Stimulated activated CD4-positive, alpha-beta T cell treated with anti-CD3 and anti-CD28 coated beads, Interleukin-1b, Interleukin-23, amount 100 ng/mL, for 1 hour (primary cell): ENCODE measurements at places on chromosomes 5 and 9.

DNA sequence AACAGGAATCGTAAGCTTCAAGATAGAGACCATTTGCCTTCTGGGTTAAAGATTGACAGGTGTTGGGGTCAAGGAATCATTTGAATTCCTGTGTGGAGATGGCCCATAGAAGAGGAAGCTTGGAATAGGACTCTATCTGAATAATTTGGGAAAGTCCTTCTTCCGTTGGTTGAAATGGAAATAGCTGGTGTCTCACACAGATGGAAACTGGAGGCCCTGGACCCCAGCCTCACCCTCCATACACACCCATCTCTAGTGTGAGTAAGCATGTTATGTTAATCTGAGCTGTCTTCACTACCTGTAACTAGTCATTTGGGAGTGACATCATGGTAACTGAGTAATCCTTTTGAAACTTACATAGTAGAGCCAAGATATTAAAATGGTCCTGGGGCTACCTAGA is 184.4 kb downstream of the CD180 start:
- no peak for DNase-seq

GRCh38 chr5:139088024-139088423 is 110.1 kb downstream of the SIL1 start:
- DNase-seq = no peak

GRCh38 chr9:116697887-116698286 is 10.8 kb downstream of the TRIM32 start:
- DNase-seq = no peak

DNA sequence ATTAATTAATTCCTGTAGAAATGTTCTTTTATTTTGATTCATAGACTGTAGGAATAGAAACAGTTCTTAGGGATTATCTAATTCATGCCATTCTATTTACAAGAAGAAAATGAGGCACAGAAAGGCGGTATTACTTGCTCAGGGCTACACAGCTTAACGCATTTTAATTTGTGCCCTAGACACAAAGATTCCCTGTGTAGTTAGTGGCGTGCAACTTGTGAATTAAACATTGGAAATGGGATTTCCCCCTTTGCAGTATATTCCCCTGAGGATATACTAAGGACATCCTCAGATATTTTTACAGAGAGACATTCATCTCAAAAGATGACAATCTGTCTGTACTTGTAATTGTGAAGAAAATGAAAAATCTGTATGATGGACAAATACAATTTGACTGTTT is 108.1 kb downstream of the SGCD start:
- DNase-seq = no peak

DNA sequence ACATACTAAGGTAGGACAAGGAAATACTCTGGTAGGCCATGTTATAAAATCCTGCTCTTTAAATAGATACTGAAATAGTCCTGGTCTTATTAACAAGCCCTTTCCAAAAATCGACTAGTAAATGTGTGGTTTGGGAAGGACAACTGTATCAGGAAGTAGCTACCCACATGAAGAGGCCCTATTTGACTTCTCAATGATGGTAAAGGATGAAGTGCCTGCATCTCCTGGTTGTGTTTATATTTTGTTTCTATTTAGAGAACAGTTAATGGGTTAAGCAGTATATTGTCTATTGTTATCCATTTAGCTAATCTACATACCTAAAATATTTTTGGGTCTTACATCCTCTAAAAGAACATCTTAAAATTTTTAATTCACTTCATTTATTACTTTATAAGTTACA is 12.5 kb downstream of the GDF9 start:
- DNase-seq = no peak

DNA sequence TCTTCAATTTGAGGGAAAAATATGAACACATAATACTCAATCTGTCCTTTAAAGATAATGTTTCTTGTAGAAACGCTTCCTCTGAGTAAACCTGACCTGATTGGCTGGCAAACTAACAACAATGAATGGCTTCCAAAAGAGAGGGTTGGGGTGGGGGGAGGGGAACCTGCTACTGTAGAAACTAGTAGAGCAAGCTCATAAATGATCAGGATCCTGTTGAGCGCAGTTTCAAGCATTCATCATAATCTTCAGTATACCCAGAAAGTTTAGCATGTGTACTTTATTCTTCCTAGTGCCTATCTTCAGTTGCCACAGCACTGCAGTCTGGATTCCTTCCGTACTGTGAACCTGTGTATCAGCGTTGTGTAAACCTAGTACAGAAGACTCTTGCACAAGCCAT is 63.0 kb upstream of the FCHO2 start:
- no peak for DNase-seq

DNA sequence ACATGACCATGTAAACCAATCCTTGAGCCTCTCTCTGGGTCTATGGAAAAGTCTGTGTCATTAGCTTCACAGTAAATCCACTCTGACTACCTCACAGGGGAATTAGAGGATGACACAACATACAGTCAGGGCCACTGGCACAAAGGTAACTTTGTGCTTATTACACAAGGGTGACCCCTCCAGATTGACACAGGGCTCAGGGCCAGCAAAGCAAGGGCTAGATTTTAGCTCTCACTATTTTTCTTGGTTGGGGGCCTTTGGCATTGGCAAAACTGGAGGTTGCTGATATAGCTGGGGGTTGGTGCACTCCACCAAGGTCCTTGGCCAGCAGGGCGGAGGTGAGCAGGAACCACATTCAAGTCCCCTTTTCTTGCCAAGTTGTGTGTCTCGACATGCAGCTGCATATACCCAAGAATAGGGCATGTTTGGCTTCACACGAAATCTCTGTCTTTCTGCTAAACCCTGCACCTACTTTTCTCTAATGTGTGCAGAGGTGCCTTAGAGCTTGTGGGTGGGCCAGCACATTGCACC is 15.2 kb upstream of the OSMR start:
- no peak for DNase-seq

- no peak for DNase-seq
These were observed 286.4 kb upstream of the ISL1 start for GRCh38 chr5:51096859-51097258.

DNA sequence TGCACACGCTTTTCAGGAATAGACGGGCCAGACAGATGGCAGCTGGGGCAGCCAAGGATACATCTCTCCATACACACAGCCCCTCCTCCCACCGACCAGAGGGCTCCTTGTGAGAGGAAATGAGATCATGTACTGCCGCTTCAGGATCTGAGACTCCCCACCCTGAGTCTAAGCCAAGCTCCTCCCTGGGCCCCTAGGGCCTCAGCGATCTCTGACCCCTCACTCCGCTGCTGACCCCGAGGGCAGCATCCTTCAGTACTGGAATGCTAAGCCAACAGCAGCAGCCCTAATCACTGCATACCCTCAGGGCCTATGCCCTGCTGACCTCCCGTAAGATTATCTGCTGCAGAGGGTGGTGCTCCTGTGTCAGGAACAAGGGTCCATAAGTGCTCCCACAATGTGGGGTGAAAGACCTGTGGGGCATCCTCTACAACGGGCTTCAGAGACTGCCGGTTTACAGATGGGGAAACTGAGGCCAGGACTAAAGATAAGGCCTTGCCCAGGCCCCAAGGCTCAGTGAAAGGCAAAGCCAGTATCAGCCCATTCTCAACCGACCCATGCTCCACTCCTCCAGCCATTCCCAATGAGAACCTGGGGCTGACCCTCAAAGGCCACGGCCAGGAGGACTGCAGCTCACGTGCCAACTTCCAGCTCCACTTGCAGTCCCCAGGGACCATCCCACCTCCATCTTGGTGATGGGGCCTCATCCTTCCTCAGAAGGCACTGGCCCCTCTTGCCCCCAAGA is 37.5 kb downstream of the BICD2 start:
- DNase-seq = no peak

- DNase-seq = no peak
These were observed 153.3 kb upstream of the SPRY4 start for GRCh38 chr5:142478113-142478512.

DNA sequence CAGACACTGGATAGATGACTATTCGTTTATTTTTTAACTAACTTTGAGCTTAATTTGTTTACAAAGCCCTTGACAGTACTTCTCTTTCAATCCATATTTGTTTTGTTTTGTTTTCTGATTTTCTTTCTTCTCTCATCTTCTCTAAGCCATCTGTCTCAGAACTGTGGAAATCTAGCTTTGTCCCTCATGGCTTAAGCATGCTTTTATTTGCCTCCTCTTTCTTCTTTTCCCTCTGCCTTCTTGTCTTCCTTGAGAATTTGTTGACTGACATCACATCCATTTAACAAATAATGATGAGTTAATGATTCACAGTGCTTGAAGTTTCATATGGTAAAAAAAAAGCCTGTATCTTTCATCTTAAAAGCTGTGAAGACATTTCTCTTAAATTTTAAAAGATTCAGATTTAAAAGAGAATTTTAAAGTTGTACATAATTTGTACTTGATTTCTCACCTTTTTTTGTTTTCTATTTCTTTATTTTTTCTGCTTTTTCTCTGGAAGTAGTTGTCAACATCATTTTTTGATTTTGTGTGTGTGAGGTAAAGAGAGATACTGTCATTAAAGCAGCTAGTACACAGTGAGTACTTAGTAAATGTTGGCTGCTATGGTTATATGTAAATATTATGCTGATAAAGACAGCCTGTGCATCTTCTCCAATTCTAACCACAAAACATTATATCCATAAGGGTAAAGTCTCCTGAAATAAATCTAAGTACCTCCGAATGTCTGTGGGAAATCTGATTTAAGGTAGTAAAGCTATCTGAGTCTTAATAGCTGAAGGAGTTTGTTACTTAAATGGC is 13.9 kb upstream of the SGCD start:
- no peak for DNase-seq

DNA sequence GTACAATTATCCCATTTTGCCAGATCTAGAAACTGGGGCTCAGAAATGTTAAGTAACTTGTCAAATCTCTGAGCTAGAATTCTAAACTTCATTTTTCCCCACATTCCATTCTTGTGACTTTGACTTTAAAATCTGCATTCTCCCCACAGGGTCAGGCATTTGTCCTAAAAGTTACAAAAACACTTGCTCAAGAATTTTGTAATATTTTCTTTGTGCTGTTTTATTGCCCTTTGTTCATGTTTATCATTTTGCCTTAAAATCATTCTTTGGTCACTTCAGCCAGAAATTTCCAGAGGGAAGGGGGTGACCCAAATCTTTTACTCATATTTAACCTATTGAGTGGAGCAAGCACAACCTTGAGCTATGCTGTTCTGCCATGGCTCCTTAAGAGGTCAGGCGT is 120.1 kb upstream of the CCL21 start:
- no peak for DNase-seq

DNA sequence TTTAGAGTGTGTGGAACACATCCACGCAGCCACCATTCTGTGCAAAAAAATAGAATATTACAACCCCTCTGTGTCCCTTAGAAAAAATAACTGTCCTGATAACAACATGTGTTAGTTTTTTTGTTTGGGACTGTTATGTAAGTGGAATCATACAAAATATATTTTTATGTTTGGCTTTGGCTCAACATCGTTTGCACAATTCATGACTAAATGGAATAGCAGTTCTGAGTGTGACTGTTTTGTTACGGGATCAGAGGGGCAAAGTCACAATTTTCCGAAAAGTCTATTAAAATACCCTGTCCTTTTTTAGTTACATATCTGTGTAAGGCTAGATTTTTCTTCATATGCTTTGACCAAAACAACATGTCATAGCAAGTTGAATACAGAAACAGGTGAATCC is 12.8 kb downstream of the MTREX start:
- no peak for DNase-seq

DNA sequence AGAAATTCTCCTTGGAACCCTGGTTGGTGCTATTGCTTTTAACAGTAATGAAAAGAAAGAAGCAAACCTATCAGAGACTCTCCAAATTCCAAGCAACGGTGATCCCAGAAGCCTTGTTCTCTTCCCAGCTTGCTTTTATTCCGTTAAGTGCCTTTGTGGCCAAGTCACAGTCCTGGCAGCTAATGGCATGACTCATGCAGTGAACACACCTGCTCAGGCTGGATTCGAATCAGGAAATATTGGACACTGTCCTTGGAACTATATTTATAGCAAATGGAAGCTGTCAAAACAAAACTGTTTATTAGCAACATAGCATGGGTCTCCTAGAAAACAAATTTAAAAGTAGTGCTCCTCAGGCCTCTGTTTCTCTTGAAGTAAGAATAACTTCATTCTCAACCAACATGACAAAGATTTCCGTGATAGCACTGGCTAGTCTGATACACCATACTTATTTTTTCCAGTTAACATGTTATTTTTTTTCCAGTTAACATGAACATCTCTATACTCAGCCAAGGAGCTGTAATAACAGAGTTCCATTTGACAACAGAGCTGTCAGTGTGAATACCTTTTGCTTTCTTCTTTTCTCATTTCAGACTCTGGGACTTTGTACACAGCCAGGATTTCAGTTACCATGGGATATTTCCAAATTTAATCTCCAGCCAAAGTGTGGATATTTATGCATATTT is 502.4 kb downstream of the GADD45G start:
- no peak for DNase-seq

DNA sequence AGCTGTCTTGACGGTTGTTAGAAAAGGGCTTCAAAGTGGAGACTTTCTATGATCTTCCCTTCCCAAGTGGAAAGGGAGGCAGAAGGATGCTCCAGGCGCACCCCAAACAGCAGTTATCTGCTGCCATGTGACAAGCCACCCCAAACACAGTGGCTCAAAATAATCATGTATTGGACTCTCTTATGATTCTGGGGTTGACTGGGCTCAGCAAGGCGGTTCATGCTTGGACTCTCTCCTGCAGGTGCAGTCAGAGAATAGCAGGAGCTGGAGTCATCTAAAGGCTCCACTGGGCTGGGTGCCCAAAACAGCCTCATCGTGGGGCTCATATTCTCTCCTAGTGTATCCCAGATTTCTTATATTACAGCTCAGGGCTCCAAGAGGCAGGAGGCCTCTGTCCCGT is 177.6 kb upstream of the IER5L start:
- DNase-seq = no peak

DNA sequence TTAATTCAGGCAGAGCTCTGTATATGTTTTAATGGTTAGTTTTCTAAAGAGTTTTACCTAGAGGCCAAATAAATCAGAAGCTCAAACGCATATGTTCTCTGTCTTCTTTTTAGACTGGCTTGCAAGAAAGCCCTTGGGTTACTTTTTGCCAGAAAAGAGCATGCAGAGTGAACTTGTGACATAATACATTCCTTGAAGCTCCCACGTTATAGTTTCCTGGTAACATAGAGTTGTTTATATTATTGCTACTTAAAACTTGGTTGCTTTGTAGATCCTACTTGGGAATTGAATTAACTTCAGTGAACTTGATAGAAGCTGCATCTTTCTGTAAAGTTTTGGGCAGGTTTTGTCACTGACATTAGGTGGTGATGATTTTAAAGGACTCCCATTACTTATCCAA is 102.9 kb downstream of the C9orf152 start:
- DNase-seq = no peak

DNA sequence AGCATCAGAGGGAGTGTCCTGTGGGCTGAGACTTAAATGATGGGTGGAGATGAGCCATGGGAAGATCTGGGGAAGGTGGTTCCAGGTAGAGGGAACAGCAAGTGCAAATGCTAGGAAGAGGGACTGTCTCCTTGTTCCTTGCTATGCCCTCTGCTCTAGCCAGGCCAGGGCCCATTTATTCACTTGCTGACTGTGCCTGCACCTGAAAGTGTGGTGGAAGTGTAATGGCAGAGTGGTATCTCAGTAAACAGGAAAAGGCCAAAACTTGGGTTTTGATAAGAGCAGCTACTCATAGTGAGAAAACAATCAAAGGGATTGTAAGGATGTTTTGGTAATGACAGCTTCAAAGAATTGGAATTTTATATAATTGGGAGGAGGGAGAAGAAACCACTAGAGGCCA is 32.4 kb downstream of the TLE4 start:
- DNase-seq = no peak
